Hypothalamus (tissue), 51 donors: ENCODE measurements at places on chromosomes 7 and 10.
A peak's percentile ranks its signal among the peaks of the same experiment; 100 is the strongest.

GRCh38 chr10:131173484-131174210, 137.9 kb downstream of the TCERG1L start:
- no peak for DNase-seq

GRCh38 chr10:3143791-3144434, 28.7 kb downstream of the PITRM1 start:
- DNase-seq, result no peak

DNA sequence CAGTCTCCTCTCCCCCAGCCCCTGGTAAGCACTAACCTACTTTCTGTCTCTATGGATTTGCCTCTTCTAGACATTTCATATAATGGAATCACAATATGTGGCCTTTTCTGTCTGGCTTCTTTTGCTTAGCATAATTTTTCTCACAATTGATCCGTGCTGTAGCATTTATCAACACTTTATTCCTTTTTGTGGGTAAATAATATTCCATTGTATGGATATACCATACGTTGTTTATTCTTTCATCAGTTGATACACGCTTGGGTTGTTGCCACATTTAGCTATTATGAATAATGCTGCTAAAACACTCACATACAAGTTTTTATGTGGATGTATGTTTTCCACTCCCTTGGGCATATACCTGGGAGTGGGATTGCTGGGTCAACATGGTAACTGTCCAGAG, 25.8 kb downstream of the MCM10 start:
- DNase-seq, result no peak

GRCh38 chr7:36280840-36281812, 108.5 kb upstream of the ANLN start:
- DNase-seq, result peak; percentile 50

DNA sequence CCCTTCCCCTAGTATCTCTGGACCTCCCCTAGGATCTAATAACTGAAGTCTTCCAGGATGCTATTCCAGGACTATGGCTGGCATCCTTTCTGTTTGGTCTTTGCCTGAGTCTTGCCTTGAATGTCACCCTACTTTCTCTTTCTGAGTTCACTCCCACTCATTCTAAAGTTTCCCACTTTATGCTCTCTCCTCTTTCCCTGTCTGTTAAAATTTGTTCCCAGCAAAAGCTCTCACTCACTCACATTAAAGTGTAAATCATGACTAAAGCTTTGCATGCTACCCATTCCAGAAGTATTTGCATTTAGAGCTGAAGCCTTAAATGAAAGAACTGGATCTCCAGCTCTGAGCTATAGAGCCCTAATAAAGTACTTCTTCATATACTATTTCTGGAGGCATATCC, 42.1 kb upstream of the RAPGEF5 start:
- no peak for DNase-seq

DNA sequence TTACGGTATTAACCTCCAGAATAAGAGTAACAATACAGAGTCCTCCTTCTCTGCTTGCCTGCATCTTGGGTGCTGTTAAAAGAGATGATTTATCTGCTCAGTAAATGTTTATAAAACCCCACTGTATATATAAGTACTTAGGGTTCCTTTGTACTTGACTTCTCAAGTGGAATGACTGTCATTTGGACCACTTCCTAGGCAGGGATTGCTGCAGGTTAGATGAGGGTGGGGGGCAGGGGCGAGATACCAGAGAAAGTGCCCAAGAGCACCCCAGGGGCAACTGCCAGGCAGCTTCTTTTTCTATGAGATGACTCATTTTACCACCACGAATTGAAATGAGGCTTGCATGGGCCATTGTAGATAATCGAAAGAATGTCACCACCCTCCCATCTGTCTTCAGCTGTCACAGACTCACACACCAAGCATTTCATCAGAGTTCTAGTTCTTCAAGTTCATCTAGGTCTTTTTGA, 421.9 kb upstream of the GALNT17 start:
- DNase-seq, result no peak
